ENCODE measurements at places on chromosomes 16 and 17. TPM values are rescaled to one million over a fixed set of nuclear protein-coding genes. Genes with fewer than 3 reads are reported as not detected.

- DNase-seq = no peak
Observed at GRCh38 chr17:80212511-80212910, 7.6 kb downstream of the SGSH start.

- no peak for DNase-seq
Observed at GRCh38 chr16:5523829-5524228, 426.2 kb upstream of the EEF2KMT start.

- DNase-seq = no peak
Observed at GRCh38 chr16:2288726-2289125, 20.8 kb upstream of the RNPS1 start.

AOC2 gene
- total RNA-seq = 0.42 TPM

TBC1D10B gene
- total RNA-seq = 18.9 TPM

- DNase-seq = peak; percentile 66
Observed at GRCh38 chr16:68275611-68276191, 11.4 kb downstream of the SLC7A6 start.

- DNase-seq = no peak
Observed at GRCh38 chr17:72644492-72644891, 448.0 kb downstream of the SLC39A11 start.

GRCh38 chr17:78665952-78666920 lies 89.0 kb upstream of the DNAH17 start:
- no peak for DNase-seq

SPATA32 gene
- total RNA-seq = not detected

DNA sequence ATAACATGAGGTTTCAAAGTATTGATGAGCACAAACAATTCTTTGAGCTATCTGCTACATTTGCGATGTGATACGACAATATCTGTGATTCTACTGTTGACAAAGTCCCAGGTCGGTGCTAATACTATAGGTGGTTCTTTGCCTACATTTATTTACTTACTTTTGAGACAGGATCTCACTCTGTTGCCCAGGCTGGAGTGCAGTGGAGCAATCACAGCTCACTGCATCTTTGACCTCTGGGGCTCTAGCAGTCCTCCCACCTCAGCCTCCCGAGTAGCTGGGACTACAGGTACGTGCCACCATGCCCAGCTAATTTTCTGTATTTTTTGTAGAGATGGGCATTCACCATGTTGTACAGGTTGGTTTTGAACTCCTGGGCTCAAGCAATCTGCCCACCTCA lies 343.4 kb downstream of the SHISA9 start:
- DNase-seq = no peak

DNA sequence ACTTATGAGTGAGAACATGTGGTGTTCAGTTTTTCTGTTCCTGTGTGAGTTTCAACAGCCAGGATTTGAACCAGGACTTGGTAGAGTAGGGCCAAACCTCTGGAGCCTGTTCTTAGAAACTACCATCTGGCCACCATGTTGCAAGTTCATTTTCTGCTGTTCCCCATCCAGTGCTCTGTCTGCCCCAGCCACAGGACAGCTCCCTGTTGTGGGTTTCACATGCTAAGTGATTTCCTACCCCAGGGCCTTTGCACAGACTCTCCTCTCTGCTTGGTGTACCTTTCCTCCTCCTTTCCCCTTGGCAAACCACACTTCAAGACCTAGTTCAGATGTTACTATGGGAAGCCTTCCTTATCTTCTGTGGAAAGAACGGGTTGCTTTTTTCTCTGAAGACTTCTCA lies 79.5 kb downstream of the HS3ST4 start:
- DNase-seq = no peak

GRCh38 chr17:41403404-41404023 lies 6.1 kb upstream of the KRT31 start:
- no peak for DNase-seq

DNA sequence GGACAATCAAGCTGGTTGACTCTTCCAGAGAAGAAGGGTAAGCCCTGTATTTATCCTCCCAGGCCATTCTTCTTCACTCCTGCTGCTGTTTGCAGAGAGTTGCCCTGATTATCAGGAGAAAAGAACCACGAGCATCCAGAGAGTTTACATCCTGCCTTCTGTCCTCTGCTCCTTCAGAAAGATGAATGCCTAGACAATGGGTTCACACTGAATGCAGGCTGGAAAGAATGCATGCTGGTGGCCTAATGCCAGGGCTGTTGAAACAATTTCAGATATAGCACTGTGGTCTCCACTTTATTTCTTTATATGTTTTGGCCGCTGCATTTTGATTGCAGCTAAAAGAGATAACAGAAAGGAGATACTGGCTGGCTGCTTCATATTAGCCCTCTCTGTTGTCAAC lies 21.2 kb upstream of the HAS3 start:
- no peak for DNase-seq

EFNB3 gene
- total RNA-seq = 3.3 TPM

MEFV gene
- 0.58 TPM for total RNA-seq

DNA sequence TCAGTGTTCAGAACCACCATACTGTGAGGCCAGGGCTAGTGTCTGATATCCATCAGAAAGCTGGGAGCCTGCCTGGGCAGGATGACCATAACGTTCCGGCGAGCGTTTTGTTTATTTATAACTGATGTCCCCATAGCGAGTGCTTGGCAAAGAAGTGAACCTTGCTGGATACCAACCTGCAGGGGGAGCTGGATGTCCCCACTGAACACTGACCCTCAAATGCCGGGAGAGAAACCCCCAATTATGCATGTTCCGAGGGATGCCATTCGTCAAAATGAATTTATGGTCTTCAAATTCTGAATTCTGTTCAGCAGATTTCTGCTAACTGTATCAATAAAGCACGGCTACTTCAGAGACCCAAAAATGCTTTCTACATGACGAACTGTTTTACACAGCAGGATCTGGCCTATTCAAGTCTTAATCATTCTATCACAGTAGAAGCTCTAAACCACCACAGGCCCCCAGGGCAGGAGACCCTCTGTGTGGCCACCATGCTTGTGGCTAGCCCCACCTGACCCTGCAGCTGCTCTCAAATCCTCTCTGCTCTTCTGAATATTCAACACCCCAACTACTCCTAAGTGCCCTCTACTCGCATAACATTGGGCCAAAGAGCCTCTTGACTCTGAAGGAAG lies 15.2 kb downstream of the MED24 start:
- DNase-seq = peak; percentile 75

DNA sequence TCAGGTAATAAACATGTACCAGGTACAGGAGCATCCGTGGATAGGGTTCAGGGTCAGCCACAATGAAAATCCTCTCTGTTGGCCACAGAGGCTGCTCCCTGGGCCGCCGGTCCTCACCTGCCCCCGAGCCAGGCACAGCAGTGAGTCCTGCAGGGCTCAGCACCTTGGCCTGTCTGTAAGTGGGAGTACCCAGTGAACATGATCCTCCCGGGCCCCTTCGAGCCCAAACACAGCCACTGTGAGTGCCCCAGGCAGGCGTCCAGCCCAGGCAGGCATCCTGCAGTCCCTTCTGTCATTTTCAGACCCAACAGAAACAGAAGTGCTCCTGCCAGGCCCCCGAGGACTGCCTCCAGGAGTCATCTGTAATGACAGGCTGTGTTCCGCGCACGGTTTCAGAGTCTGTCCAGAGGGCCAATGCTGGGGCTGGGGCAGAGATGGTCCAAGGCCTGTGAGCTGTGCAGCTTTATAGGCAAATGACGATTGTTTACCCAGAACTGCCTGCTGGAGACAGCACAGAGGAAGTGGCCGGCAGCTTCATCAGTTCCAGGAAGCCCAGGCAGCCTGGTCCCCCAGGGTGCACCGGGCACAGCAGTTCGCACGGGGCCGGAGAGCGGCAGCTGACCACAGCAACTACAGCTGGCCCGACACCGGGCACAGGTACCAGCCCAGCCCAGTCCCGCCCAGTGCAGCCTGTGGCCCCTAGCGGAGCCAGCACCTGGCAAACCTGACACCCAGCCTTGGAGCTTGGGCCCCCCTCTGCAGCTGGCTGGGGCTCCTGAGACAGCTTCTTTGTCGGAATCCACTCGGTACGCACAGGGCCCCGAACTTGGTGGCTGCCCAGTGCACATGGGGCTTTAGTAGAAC lies 13.2 kb downstream of the SLC7A5 start:
- DNase-seq = no peak

DNA sequence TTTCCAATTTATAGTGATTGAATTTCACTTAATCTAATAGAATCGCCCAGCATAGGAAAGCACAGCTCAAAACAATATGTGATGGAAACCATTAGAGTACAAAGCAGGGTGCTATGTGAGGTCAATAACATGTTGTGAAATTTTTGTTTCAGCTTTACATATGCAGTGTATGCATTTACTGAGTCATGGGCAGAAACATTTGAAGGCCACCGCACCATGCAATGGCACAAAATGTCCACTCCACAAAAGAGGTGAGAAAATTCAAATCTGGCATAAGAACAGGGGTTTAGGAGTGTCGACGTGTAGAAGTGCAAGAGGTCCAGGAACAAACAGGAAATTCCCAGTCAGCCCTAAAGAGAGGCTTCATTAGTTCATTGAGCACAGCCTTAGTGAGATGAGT lies 131.2 kb downstream of the ANKFN1 start:
- no peak for DNase-seq

- DNase-seq = no peak
Observed at GRCh38 chr16:67865318-67865717, 7.5 kb upstream of the EDC4 start.

GINS2 gene
- total RNA-seq = 6.9 TPM

- DNase-seq = no peak
Observed at GRCh38 chr17:59298521-59298920, 32.9 kb upstream of the YPEL2 start.

- DNase-seq = no peak
Observed at GRCh38 chr16:11472410-11472809, 114.3 kb downstream of the LITAF start.

GRCh38 chr17:21214777-21215541 lies 998 bp upstream of the TMEM11 start:
- no peak for DNase-seq

DNA sequence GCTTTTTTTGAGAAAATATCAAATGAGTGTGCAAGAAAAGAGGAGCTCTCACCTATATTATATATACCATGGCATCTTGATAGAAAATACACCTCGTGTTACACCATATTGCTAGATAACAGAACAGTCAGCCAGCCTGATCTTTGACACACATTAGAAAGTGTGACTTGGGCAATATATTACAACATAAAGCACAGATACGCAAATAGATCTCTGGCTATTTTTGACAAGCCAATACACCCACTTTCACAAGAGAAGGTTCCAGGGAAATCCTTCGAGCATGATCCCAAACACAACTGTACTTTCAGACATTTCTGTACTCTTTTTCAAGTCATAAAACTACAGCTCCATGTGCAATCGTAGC lies 9.4 kb downstream of the GGA2 start:
- no peak for DNase-seq

GRCh38 chr17:56171186-56171959 lies 18.1 kb downstream of the ANKFN1 start:
- no peak for DNase-seq

COPZ2 gene
- total RNA-seq = 45.2 TPM

GGA3 gene
- 15.5 TPM for total RNA-seq

GRCh38 chr16:79012671-79013434 lies 587.7 kb downstream of the MAF start:
- no peak for DNase-seq

SPATA22 gene
- 1.0 TPM for total RNA-seq

DNA sequence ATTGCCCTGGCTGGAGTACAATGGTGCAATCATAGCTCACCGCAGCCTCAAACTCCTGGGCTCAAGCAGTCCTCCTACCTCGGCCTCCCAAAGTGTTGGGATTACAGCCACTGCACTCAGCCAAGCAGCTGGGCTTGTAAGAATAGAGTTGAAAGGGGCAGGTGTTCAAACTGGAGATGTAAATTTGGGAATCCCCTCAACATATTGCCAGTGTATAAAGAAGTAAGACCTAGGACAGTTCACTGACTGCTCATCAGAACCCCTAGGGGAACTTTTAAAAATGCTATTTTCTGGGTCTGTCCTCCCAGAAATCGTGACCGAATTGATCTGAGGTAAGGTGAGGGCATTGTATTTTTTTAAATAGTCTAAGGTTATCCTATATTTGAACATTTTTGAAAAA lies 8.9 kb upstream of the DNAJA2 start:
- DNase-seq = no peak

SEPTIN1 gene
- 0.37 TPM for total RNA-seq

DNA sequence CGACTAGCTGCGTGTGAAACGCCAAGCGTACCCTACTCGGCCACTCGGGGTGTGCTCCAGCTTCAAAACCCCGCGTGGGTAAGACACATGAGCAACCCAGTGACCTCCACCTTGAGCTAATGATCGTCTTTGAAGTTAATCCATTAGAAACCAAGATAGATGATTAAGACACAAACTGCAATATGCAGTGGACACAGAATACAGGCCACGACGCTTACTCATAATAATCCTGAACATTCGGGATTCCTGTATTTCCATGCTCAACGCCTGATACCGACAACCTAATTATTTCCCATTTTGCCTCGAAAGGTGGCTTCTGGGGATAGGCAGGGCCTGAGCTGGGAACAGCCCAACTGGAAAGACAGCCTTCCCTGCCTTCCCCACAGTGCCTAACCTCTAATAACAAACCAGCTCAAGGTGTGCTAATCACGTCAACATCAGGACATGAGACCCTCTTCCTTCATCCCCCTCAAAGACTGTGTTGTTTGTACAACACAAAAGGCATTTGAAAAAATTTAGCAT lies 504 bp upstream of the COPRS start:
- no peak for DNase-seq

CHST4 gene
- not detected for total RNA-seq

GRCh38 chr17:3897731-3898130 lies 4.9 kb upstream of the CAMKK1 start:
- DNase-seq = no peak

MYH8 gene
- total RNA-seq = 69.6 TPM

GRCh38 chr17:46915596-46915995 lies 7.4 kb upstream of the GOSR2 start:
- DNase-seq = no peak

SHBG gene
- total RNA-seq = 0.32 TPM

BAIAP3 gene
- total RNA-seq = 0.63 TPM

GRCh38 chr16:54577651-54578128 lies 291.1 kb upstream of the IRX3 start:
- no peak for DNase-seq

- DNase-seq = no peak
Observed at GRCh38 chr17:1120596-1121441, 59.0 kb downstream of the ABR start.

DNA sequence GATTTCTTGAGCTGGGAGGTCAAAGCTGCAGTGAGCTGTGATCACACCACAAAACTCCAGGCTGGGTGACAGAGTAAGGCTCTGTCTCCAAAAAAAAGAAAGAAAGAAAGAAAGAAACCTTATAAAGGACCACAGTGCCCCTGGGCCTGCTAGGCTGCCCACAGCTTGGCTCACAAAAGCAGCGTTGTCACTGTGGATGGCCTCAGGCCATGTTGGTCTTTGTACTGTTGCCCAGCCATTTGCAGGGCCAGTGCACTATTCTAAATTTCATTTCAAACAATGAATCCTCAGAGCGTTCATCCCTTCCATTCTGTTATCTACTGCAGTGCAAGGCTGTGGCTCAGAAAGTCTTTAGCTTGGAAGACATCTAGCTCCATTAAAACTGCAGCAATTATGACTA lies 208.4 kb downstream of the SLC39A11 start:
- no peak for DNase-seq

DNA sequence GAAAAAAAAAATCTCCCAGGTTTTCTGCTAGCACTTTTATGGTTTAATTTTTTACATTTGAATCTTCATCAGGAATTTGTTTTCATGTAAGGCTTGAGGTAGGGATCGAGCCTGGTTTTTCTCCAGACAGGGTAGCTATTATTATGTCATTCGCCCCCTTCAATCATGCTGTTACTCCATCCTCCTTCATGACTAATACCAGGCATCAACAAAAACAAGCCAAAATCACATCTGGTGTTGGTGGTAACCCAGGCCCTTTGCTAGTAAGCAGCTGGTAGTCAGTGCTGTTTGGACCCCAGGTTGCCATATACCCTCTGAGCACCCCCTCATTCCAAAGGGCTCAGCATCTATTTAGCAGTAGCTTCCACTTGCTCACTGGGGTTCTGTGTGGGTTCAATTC lies 29.5 kb downstream of the DRC3 start:
- no peak for DNase-seq

Data from urinary bladder (tissue), 4 donors.